NCI-H1417 treated with DMSO at 0.1 percent for 48 hours (cell line): ENCODE measurements at places on chromosomes 2 and 18.

DNA sequence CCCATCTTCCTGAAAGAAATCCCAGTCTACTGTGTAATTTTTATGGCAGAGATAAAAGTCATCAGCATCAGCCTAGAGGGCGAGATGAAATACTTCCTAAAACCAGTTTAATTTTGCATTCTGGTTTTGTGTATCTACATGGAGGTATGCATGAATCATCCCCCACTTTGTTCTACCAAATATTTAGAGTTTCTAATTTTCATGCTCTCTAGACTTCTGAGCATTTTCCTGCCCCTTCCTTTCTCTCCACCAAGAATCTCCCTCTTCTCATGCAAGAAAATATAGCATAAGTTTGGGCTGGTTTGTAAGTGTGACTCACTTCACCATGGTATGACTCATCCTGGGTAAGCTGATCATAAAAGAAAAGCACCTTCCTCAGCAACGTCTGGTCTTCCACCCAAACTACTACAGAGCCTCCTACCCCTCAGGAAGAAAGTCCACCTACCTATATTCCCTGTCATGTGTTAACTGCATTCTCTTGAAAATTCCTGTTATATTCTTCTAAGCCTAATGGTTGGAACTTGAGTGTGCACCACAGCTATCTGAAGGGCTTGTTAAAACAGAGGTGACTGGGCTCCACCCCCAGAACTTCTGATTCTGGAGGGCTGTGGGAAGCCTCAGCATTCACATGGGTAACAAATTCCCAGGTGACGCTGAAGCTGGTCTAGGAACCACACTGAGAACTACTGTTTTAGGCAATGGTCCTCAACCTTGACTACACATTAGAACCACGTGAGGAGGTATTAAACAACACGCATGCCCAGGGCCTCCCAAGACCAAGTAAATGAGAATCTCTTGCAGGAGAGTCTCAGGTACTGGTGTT is 37.4 kb upstream of the RAPGEF4 start:
- no peak for DNase-seq

DNA sequence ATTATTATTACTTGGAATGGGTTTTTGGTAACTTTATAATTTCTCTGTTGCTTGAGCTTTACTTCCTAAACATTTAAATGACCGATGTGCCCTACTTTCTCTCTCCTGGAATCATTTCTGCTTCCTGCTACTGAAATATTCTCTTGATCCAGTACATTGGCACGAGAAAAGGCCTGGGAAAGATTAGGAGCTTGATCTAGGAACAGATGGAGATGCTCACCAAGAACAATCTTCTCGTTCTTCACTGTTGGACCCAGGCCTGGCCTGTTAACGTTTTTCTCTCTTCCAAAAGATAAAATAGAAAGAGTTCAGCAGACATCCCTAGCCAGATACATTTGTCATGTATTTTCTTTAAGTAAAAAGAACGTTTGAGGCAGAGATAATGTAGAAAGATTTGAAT is 1356.8 kb upstream of the CRIM1 start:
- no peak for DNase-seq

- DNase-seq, result no peak
Measured at GRCh38 chr2:3464401-3465005, 54.8 kb downstream of the ADI1 start.

GRCh38 chr2:174965992-174966744 is 39.0 kb downstream of the CHN1 start:
- no peak for DNase-seq

DNA sequence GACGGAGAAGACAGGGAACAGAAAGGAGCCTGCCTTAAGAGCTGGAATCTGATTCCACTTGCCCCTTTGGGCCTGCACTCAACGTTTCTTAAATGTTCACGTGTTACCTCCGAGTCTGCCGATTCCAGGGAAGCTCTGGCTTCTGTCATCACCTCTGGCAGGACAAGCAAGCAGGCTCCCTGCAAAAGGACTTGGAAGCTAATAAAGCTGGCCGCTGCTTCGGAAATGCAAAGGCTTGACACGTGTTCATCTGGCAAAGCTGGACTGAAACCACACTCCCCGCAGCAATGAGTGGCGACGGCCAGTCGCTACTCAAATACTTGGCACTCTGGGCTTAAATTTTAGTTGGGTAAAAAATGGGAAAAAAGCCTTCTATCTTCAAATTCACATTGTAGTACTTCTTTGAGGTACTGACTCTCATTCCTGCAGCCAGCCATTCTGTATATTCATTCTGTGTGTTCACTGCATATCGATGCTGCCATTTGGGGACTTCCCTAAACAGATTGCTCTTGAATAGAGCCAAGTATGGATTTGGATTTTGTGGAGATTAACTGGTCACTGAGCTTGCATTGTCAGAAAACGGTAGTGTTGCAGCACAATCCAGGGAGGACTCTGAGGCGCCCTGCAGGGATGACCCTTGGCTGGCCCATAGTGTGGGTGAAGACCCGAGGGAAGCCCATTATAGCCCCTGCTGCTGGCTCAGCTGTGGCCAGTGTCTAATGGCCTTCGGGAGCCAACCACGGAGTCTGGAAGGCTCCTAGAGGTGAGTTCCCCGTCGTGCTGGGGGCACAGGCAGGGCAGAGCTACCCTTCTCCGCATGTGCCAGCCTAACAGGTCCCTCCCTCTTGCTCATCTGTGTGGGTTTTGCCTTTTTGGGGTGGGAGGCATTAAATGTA is 231.5 kb downstream of the PRKCE start:
- no peak for DNase-seq
